Lower lobe of right lung (tissue), 2 donors: ENCODE measurements at places on chromosomes 3 and 15. TPM values are rescaled to one million over a fixed set of nuclear protein-coding genes. Genes with fewer than 3 reads are reported as not detected.

- DNase-seq: no peak
- H3K4me3 ChIP-seq: no peak overlapping the region
- no peak overlapping the region for H3K27ac ChIP-seq
- H3K27me3 ChIP-seq: no peaks in the 10 kb centered on the region
Observed at GRCh38 chr3:105436687-105437086, 70.0 kb downstream of the ALCAM start.

DNA sequence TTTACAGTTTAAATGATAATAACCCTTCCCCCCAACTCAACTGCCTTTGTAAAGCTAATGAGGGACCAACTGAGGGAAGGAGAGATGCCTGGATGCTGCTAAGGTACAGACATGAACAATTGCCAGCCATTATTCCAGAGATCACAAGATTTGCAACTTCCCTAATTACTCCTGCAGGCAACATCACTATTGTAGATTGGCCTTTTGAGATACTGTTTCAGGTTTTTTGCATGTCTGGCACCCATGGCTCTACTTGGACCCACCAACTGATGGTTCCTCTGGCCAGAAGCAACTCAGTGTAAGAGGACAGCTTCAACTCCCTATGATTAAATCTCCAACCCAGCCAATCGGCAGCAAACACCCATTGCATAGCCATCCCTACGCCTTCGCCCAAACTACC is 478.7 kb downstream of the FHIT start:
- H3K4me3 ChIP-seq: no peak overlapping the region
- DNase-seq: no peak
- no peaks in the 10 kb centered on the region for H3K27me3 ChIP-seq
- no peaks in the 10 kb centered on the region for H3K36me3 ChIP-seq
- H3K27ac ChIP-seq: no peak overlapping the region

DNA sequence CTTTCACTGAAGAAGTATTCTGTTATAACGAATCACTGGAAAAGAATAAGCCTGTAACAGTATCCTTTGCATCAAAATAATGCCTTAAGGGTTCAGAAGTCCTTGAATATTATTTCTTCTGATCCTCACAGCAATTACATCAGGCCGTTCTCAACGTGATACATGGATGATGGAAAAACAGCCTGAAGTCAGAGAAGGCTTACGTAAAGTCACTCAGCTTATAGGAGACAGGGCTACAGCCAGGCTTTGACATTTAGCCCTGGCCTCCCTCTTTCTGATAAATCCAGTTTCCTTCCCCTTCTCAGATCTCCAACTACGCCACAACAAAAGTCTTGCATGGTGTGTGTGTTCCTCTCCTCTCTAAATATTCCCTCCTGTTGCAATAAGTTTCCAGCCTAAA is 131.9 kb downstream of the ANO10 start:
- no peak overlapping the region for H3K27ac ChIP-seq
- DNase-seq: no peak
- no peaks in the 10 kb centered on the region for H3K27me3 ChIP-seq
- H3K36me3 ChIP-seq: no peaks in the 10 kb centered on the region

PFN2 gene
- 28.5 TPM for total RNA-seq

LDHAL6B gene
- not detected for total RNA-seq

DNA sequence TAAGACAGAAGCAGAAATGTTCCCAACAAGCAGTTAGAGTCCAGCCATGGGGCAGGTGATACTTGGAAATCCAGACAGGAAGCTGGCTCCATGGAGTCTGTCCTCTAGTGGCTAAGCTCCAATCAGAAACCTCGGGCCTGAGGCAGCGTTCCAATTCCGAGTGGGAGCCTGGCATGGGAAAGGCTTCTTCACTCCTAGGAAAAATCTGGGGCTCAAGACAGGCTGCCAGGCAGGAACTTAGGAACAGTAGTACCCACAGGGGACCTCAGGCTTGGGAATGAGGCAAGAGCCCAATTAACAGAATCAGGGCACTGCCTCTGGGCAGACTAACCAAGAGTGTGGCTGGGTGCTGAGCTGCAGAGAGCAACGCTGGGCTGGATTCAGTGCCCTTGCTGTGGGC is 6.2 kb upstream of the ATP13A4 start:
- no peaks in the 10 kb centered on the region for H3K27me3 ChIP-seq
- no peak overlapping the region for H3K27ac ChIP-seq
- DNase-seq: no peak
- H3K4me1 ChIP-seq: no peaks in the 10 kb centered on the region
- no peaks in the 10 kb centered on the region for H3K36me3 ChIP-seq
